Mesenteric fat pad (tissue), 1 donor: ENCODE measurements at places on chromosomes 16 and 17. TPM values are rescaled to one million over a fixed set of nuclear protein-coding genes. Genes with fewer than 3 reads are reported as not detected.

- DNase-seq = no peak
These were observed 39.7 kb downstream of the REXO5 start for GRCh38 chr16:20846030-20846429.

DNA sequence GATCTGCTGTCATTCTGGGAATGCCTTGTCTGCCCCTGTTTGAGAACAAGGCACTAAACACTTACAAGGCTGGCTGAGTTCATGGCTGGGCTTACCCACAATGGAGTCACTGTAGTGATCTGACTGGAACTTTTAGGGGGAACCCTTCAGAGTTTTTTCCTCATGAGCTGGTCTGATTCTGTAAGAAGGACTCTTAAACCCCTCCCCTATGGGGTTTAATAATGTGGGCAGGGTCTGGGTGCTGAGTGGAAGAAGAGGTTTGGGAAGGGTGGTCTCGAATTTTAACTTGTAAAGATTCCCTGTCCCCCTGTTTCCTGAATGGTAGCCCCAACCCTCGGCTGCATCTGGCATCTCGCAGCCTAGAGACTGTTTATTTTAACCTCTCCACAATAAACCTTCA is 30.6 kb downstream of the OSBPL7 start:
- peak; percentile 37 for DNase-seq

DNA sequence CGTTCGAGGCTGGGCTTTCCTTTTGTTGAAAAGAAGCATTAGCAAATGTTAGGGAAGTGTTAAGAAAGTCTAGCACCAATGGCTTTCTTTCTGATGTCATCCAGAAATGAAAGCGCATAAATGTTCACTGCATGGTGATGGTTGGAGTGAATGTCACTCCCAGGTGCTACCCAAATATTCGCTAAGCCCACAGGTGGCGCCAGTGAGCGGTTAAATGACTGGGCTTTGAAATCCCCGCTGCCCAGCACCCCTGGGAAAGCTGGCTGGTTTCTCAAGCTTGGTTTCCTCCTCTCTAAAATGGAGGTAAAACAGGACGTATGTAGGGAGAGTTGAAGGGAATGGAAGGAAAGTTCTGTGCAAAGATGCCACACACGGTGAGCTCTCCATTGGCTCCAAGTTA is 104.4 kb downstream of the IRX5 start:
- DNase-seq = peak; percentile 35

GRCh38 chr17:2983255-2983654 is 80.2 kb downstream of the OR1D5 start:
- no peak for DNase-seq

GRCh38 chr16:65314627-65315008 is 192.8 kb upstream of the CDH11 start:
- DNase-seq = no peak

DNA sequence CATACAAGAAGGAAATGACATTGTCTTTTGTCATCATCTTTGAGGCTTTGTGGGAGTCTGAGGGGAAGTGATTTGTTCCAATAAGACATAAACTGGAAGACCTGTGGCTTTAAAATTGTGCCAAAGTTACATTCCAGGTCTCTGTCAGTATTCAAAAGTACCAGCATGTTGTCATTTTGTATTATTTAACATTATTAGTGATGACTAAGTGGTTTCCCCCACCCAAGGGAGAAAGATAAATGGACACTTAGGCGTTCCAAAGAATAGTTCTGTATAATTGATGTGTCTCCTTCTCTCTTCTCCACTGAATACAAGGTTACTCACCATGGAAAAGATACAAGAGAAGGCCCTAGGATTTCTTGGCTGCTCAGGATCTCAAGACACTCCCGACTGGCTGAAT is 3.8 kb downstream of the CFAP97D1 start:
- DNase-seq = no peak

DNA sequence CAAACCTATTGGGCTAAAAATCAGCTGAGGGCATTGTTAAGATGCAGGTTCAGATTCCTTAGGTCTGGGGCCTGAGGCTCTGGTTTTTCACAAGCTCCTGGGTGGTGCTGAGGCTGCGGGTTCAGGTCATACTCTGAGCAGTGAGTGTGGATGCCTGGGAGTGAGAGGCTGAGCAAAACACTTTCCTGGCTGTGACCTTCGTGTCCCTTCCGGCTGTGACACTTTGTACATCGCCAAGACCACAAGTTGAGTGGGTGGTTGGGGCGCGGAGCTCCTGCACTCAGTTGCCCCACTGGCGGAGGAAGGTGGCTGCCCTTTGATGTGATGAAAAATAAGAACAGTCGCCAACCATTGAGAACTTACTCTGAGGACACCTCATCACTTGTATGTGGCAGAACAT is 24.8 kb downstream of the CCR7 start:
- DNase-seq = no peak

GRCh38 chr16:66810391-66810790 is 9.0 kb upstream of the TERB1 start:
- DNase-seq = no peak

DNA sequence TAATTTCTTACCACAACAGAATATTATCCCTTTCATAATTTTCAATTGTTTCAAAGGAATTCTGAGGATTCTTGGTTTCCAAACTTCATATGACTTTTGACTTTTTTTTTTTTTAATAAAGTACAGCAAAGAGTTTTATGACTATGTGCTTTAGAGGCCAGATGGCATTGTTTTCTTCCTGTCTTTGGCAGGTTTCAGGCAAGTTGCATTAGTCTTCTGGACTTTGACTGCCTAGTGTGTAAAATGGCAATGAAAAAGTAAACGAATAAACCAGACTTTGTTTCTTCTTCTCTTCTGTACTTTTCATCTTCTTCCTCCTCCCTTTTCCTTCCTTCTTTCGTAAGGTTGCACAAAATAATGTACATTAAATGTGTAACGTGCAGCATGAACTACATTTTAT is 172.6 kb upstream of the RBFOX1 start:
- DNase-seq = no peak

DNA sequence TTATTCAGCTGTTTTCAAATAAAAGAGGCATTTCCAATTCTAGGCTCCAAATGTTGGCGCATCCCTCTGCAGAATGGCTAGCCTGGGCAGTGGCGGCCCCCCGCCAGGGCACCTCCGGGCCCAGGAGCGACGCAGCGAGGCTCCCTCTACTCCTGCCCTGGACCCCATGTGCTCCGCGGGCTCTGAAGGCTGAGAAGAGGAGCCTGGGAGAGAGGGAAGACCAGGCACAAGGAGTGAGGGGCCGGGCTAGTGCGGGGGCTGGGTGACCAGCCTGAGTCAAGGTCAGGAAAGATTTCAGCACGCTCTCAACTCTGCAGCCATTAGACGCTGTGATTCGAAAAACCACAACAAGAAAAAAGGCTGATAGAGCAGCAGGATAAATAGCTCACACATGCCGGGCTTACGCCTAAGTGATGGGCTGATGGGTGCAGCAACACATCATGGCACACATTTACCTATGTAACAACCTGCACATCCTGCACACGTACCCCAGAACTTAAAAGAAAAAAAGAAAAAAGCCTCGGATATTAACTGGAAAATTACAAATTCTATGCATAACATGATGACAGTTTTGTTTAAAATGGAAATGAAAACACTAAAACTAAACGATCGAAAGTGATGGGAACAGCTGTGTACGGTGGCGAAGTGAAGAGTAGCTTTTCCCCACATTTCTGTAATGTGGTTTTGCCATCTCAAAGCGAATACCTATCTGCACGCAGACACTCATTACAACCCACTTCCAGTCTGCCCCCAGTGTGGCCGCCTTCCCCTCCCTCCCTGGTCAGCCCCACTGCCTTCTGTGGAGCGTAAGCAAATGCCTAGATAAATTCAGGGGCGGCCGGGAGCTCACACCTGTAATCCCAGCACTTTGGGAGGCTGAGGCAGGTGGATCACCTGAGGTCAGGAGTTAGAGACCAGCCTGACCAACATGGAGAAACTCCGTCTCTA is 44.4 kb downstream of the MAP1LC3B start:
- no peak for DNase-seq

DNA sequence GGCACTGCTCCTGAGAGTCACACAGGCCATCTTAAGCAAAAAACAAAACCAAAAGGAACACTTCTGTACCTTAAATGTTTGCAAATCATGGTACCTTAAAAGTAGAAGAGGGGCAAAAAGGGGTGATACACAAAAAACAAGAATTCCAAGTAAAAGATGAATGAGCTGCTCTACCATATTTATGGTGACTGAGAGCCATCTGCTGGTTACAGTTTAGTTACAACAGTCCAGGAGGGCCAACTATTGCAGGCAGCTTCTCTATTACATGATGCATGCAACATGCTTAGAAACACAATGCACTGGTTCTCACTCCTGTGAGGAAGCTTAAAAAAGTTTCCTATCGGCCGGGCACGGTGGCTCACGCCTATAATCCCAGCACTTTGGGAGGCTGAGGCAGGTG is 53.5 kb downstream of the STX8 start:
- DNase-seq = no peak

DNA sequence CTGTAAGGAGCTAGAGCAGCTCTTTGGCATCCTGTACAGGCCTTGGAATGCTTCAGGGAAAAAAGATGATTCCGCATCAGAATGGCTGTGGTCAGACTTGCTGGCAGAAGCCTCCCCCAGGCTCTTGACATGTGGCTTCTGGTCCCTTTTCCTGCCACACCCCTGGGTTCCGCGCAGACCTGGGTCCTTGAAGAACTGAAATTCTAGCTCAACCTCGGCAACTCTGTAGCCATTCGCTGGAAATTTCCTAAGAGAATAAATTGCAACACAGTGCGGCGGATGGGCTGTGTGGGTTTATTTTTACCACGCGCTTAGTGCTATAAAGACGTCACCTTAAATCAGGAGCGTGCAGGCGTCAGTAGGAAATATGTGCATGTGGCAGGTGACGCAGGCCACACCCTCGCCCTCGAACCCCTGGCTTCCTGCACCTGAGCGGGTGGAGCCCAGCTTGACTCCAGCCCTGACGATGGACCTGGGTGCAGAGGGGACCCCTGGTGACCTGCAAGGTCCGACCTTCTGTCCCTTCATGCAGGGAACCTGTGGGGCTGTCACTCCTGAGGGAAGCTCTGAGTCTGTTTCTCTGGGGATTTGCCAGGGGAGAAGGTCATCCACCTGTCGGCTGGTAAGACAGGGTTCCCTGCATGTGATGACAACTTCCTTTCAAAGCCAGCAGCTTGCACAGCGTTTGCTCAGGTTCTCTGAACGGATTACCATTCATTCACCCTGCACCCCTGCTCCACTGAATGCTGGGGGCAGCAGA is 46.3 kb downstream of the METRNL start:
- peak; percentile 90 for DNase-seq

GRCh38 chr16:11326084-11326736 is 19.0 kb upstream of the RMI2 start:
- no peak for DNase-seq

- DNase-seq = no peak
These were observed 129.8 kb upstream of the RCVRN start for GRCh38 chr17:10034719-10035475.

GRCh38 chr17:48123111-48123510 is 15.5 kb downstream of the SNX11 start:
- no peak for DNase-seq

The GSE1 gene
- total RNA-seq = 129 TPM

The CHCT1 gene
- not detected for total RNA-seq

The NDE1 gene
- 26.8 TPM for total RNA-seq
